A172 (cell line): ENCODE measurements at places on chromosomes 6 and 20. TPM values are rescaled to one million over a fixed set of nuclear protein-coding genes. Genes with fewer than 3 reads are reported as not detected.

The LINC00237 gene
- total RNA-seq: not detected in 2 replicates

The DDRGK1 gene
- 70.0 and 76.8 TPM in 2 replicates for total RNA-seq

- DNase-seq: no peak
These were observed 208.5 kb downstream of the EPHA7 start for GRCh38 chr6:93210908-93211307.

The AKAP12 gene
- total RNA-seq: 172 and 173 TPM in 2 replicates

The OR12D2 gene
- total RNA-seq: not detected in 2 replicates

The IRF4 gene
- total RNA-seq: 0.29 TPM in 1 of 2 replicates, not detected in the other

The HS3ST5 gene
- total RNA-seq: not detected in 2 replicates

DNA sequence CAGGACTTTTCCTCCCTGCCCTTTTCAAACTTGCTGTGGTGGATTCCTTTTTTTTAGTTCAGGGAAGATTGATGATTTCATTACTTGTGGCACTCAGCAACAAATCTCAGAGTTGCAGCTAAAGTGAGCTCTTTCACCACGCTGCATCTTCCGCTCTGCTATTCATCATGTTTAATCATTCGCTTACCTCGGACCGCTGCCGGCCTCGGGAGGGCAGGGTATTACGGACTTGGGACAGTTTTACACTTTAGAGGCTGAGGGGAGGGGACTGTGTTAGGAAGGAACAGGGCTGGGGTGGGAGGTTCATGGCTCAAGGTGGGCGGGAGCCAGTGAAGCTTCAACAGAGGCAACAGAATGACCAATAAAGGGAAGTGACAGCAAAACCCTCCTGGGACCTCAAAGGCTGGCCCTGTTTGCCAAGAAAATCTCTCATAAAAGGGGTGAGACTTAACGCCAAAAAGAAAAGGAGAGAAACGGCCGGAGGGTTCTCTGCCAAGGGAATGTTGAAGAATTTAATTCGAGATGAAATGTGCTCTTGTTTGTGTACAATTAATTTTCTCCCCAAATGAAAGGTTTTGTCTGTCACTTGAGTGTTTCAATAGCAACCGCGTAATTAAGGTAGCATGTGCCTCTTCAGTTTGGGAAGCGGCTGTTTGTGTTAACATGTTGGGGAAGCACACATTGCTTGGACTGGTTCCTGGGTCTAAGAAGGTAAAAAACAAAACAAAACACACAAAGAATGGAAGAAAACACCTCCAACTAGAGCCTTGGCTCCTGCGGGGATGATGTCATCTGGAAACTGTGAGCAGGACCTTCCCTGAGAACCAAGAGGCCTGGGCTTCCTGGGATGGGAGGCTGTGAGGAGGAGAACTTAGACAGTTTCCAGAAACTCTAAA, 72.5 kb upstream of the SULF2 start:
- peak; percentile 55 for DNase-seq

- no peak for DNase-seq
These were observed 275.8 kb upstream of the RUNX2 start for GRCh38 chr6:45052325-45052724.

The DDX43 gene
- not detected in 2 replicates for total RNA-seq

- DNase-seq: no peak
These were observed 714.6 kb downstream of the CD109 start for GRCh38 chr6:74410630-74411029.

DNA sequence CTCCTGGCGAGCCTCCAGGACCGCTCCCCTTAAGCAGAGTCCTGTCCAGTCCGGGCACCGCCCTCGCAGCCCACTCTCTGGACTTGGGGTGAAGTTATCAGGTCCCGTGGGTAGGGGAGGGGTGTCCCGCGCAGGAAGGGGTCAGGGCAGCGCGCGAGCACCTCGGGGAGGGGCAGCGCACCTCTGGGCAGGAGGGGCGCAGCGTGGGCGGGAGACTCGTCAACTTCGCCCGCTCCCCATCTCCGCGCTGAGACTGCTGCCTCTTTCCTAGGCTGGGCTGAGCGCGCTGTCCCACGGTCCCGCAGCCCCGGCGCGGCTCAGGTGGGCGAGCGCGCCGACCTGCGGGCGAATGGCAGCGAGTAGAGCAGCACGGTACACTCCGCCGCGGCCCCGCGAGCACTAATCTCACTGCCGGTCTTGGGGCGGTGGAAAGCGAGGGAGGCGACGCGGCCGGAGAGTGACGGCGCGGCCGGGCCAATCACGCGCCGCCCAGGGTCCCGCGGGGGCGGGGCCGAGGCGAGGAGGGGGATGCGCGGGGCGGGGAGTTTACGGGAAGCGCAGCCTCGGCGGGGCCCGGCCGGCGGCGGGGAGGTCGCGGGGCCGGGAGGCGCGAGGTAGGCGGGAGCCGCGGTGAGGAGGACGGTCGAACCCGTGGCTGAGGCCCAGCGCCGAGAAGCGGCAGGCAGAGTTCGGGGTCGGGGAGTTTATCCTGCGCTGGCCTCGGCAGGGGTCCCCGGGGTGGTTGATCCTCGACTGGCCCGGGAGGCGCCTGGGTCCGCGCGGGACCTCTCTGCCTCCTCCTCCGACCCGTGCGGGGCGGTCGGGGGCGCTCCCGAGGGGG, at the start of gene MAN1A1:
TSS of gene MAN1A1 (minus strand) at position 401 of the 841 bp plus-strand sequence. CDS start 696 bp downstream, outside the sequence.
- peak; percentile 36 for DNase-seq

- no peak for DNase-seq
These were observed 65.0 kb upstream of the SIRPG start for GRCh38 chr20:1722513-1723050.

- DNase-seq: no peak
These were observed 13.3 kb upstream of the KCNK15 start for GRCh38 chr20:44732327-44732726.

The EYA2 gene
- 0.47 TPM in 1 of 2 replicates, not detected in the other for total RNA-seq

- DNase-seq: no peak
These were observed 102.7 kb downstream of the RIN2 start for GRCh38 chr20:19860737-19861136.

DNA sequence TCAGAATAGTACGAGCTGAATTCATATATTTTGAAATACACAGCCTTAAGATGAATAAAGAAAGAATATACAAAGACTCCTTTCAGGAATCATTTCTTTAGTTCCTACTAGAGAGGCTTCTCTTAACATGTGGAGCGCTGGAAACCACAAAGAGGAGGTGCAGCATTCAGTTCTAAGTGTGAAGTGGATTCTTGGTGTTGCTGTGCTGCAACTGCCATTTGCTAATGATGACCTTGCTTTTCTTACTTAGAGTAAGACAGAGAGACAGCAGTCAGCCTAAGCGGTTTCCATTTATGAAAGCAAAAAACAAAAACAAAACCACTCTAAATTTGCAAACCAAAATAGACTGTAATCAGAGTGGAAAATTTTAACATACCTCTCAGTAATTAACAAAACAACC, 629.0 kb downstream of the EPHA7 start:
- no peak for DNase-seq

DNA sequence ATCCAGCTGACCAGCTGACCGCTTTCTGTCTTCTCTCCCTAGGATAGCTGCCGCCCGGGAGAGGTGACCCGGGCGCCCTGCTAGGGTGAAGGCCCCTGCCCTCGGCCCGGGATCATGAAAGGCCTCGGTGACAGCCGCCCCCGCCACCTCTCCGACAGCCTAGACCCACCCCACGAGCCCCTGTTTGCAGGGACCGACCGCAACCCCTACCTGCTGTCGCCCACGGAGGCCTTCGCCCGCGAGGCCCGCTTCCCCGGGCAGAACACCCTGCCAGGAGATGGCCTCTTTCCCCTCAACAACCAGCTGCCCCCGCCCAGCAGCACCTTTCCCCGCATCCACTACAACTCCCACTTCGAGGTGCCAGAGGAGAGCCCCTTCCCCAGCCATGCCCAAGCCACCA, 109.7 kb upstream of the MYL9 start:
- no peak for DNase-seq

GRCh38 chr6:98452685-98453084, 381.7 kb upstream of the POU3F2 start:
- DNase-seq: no peak

DNA sequence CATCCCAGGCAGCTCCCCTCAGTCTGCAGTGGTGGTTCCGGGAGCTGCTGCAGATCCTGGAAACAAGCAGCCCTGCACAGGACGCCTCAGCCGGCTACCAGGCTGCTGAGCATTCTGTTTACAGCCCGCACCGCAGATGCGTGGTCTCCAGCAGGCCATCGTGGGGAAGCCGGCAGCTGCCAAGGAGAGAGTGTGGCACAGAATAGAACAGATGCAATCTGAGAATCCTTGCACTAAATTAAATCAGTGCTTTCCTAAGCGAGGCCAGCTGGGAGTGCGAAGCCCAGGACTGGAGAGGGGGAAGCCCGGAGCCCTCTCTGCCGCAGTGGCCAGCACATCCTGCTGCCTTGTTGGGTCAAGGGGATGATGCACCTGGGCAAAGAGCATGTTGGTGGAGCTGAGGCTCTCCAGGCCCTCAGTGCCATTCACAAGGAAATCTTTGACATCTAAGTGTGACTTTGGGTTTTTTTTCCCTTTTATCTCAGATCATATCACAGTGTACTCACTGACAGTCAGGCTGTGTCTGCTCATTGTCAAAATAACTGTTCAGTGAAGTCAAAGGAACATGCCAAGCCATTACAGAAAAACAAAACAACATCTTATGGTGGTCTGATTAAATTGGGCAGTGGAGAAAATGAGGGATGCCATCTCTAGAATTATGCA, 118.1 kb downstream of the SYNDIG1 start:
- no peak for DNase-seq

DNA sequence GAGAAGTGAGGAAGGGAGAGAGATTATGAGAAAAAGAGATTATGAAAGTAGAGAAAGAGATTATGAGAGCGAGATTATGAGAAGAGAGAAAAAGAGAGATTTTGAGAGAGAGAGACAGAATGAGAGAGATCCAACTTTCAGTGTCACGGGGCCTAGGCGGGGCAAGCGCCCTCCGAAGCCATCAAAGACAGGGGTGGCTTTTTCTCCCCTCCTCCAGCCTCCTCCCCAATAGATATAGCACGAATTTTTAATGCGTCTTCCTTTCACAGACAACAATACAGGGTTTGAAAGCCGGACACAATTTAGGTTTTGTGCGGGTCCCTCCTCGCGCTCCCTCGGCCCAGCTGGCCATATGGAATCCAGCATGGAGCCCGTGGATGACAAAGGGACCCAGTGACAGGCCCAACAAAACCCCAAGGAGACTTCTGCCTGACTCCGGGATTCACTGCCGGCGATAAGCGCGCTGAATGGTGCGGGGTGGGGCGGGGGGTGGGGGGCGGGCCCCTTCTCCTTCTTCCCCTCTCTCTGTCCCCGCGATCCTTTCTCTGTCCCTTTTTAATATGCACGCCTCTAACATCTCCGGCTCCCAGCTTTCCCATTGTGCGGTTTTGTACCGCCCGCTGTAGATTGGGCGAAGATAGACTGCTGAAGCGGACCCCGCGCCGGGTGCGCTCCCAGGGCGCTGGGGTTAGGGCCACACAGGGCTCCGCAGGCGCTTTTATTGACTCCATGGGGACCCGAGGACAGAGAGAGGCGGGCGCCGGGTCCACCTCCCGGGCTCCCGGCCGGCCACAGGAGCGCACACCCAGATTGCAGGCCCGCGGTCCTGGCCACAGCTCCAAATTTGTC, 5.4 kb downstream of the NKX2-2 start:
- DNase-seq: no peak

The OPRM1 gene
- not detected in 2 replicates for total RNA-seq

GRCh38 chr6:105537981-105538578, 135.2 kb upstream of the PREP start:
- no peak for DNase-seq

The OR2J3 gene
- total RNA-seq: not detected in 2 replicates

The ZNF831 gene
- not detected in 2 replicates for total RNA-seq

- DNase-seq: no peak
These were observed 800 bp downstream of the ABCC10 start for GRCh38 chr6:43428112-43428570.

GRCh38 chr6:148440877-148441453, 98.3 kb downstream of the SASH1 start:
- DNase-seq: peak; percentile 86

The LIN28B gene
- not detected in 2 replicates for total RNA-seq

- DNase-seq: no peak
These were observed 849.9 kb upstream of the EPHA7 start for GRCh38 chr6:94269256-94269655.

The LRRC73 gene
- total RNA-seq: 1.2 and 2.3 TPM in 2 replicates

DNA sequence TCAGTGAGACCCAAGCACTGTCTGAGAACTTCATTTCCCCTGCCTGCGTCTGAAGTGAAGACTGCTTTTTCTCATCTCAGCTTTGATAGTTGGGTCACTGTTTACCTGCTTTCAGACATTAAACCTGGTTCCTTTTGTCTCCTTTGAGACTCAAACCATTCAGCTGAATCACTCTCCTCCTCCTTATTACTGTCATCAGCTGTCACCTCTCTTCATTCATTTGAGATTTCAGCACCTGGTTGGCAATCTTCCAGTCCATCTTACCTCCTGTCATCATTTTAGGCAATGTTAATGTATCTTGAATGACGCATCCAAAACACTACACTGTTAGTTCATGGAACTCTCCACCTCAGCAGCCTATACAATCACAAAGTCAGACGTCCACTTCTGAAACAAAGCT, 34.3 kb upstream of the SOX4 start:
- DNase-seq: no peak

- no peak for DNase-seq
These were observed 29.9 kb upstream of the SLC23A2 start for GRCh38 chr20:5031206-5031557.

- peak; percentile 61 for DNase-seq
These were observed 13.5 kb upstream of the TRAM2 start for GRCh38 chr6:52590152-52590891.

The ADGRG6 gene
- total RNA-seq: 25.0 and 31.0 TPM in 2 replicates

- DNase-seq: no peak
These were observed 293.7 kb upstream of the TCF21 start for GRCh38 chr6:133595111-133595761.

The YIPF3 gene
- 122 and 155 TPM in 2 replicates for total RNA-seq

The SAPCD1 gene
- 1.1 and 3.0 TPM in 2 replicates for total RNA-seq
